HuH-7.5 (cell line): ENCODE measurements at places on chromosomes 2 and 18.

DNA sequence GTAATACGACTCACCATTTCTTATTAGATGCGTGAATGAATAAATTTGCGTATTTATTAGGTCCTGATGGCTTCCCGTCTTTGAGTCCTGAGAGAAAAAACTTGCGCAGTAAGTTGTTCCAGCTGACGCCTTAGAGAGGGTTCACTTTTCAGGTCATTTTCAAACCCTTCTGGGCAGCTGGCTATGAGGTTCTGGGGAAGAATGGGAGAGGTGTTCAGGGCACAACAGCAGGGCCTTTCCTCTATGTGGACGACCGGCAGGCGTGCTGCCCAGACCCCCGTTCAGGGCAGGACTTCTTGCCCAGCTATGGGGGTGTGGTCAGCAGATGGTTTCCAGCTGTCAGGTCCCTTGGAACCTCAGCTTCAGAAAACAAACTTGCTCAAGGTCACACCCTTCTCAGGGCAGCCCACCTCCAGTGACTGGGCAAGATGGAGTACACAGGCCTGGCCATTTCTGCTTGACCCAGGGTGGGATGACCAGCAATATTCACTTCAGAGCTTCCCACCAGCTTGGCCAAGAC is 61.1 kb upstream of the TNP1 start:
- no peak for DNase-seq

DNA sequence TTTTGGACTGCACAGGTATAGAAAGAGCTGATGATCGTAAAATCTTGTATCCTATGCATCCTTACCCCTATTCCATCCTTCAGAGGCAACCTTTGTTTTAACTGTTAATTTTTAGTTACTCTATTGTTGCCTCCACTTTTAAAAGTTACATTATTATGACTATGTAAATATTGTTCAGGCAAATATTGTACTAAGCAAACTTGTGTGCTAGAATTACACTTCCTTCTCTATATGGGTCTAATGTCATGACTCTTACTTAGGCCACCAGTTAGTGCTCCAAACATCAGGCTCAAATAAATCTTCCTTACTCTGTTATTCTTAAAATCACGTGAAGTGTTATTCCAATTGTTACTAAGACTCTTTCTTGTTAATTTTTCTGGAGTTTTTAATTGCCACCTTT is 47.4 kb upstream of the EMILIN2 start:
- no peak for DNase-seq

- no peak for DNase-seq
Measured at GRCh38 chr2:199760574-199760973, 90.4 kb downstream of the FTCDNL1 start.

GRCh38 chr2:211609127-211609526 is 929.5 kb downstream of the ERBB4 start:
- DNase-seq: no peak

DNA sequence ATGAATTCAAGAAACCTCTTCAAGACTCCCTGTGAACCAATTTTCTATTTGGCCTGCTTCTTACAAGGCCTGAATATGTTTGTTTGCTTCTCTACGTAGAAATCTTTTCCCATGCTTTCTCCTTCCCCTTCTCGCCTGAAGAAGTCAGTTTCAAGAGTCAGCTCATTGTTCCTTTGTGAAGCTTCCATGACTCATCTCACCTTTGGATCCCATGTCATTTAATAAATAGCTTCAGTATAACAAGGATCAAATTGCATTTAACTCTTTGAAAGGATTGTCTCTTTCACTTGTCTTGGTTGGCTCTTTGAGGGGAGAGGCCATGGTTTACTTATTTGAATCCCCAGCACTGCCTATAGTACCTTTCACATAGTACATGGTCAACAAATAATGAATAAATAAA is 28.4 kb downstream of the CPS1 start:
- no peak for DNase-seq

DNA sequence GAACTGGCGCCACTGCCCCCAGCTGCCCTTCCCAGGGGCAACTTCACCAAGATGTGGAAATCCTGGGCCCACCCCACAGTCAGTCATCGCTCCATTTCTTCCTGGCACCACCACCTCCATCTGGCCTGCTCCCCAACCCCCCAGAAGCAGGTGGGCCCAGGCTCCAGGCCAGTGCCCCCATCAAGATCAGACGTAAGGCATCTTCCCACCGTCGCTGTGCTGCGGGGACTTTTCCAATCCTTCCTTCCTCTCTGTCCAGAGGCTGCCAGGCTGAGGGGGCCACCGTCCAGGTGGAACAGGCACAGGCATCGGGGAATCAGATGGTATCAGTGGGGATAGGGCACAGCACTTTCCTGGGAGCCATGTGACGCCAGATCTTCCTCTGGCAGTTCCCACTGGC is 8.1 kb downstream of the PRLH start:
- no peak for DNase-seq

GRCh38 chr2:148515976-148516375 is 128.6 kb upstream of the EPC2 start:
- no peak for DNase-seq

- DNase-seq: peak; percentile 58
Measured at GRCh38 chr2:206274434-206275311, at the start of gene ZDBF2. TSS of gene ZDBF2 (plus strand) at chr2:206274663. CDS start at chr2:206281850, 7,187 bp downstream.
